ENCODE measurements at places on chromosomes 16 and 17.
A peak's percentile ranks its signal among the peaks of the same experiment; 100 is the strongest.

DNA sequence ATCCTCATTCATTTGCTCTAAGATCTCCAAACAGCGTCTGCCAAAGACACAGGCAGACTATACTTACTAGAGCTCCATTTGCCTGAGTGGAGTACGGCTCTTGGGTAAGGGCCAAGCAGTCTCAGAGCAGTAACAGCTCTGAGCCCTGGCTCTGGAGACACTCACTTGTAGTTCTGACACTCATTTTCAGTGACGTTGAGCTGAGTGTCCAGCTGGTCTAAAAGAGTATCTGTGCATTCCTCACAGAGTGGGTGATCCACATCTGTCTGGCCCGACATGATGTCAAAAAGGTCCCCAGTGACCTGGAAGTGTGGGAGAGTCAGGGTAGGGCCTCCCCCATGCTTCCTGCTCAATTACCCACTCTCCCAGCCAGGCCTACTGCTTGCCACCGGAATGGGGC is 5.7 kb downstream of the BECN1 start:
- DNase-seq, result no peak

- DNase-seq, result no peak
Observed at GRCh38 chr16:84633622-84634021, 14.7 kb upstream of the KLHL36 start.

- no peak for DNase-seq
Observed at GRCh38 chr17:41494524-41494923, 4.8 kb upstream of the KRT36 start.

DNA sequence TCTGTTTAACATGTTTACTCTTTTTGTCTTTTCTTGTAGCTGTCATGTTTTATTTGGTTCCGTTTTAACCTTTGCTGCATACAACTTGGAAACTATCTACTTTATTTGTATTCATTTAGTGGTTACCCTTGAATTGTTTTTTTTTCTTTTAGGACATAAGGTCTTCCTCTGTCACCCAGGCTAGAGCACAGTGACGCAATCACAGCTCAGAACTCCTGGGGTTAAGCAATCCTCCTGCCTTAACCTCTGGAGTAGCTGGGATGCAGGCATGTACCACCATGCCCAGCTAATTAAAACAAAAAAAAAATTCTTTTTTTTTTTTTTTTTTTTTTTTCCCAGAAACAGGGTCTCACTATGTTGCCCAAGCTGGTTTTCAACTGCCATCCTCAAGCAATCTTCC is 29.8 kb upstream of the USP43 start:
- no peak for DNase-seq

DNA sequence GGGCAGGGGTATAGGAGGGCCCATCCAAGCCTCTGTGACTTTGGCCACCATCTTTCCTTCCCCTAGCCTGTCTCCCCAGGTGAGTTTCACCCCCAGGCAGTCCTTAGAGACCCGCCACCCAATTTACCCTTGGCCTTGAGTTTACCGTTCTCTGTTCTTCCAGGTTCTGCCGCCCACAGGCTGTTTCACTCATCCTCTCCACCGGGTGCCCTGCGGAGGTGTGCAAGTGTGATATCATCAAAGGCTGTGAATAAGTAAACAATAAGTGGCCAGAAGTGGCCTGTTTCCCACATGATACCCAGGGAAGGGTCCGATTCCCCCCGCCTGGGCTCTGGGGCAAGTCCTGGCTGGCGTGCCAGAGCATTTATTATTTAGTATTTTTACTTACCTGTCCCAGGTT is 15.1 kb upstream of the TLCD3B start:
- no peak for DNase-seq

DNA sequence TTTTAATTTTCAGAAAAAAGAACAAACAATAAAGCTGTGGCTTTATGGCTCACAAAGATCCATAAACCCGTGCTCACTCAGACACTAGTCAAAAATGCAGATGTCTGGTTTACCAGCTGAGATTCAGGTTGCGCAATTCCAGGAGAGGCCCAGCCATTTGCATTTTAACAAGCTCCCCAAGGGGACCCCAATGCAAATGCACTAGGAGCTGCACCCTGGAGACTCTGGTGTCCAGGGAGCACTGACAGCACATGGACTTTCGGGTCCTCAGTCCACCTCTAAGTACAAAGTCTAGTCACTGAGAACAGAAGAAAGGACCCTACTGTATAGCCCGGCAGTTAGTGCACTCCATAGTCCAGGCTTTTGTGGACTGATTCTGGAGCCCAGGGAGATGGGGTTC is 326.3 kb downstream of the MAF start:
- DNase-seq, result no peak

- DNase-seq, result no peak
Observed at GRCh38 chr16:473046-474043, 47.9 kb downstream of the RAB11FIP3 start.

DNA sequence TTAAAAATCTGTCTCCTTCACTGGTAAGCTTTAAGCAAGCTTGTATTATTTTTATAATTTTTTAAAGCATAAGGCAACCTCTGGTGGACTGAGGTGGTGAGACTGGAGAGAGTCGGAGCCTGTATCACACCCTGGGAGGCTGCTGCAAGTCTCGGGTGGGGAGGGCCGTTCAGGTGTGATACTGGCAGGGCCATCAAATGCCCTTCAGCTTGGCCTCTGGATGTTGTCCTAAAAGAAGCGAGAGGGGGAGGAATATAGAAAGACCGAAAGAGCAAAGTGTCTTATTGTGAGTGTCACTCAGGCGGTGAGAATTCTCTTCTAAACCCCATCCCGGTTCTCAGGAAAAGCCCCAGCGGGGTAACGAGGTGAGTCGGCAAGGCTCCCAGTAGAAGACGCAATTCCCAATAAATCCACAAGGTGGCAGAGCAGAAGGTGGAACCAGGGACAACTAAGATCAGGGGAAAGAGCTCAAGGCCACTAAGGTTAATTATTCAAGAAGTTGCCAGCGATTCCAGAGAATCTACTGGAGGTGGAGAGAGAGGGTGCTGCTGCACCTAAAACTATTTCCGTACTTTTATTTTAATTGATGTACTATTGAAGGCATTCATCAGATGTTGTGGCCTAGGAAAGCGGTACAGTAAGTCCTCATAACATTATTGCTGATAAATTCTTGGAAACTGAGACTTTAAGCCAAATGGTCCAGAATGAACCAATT is 14.1 kb downstream of the C17orf67 start:
- peak; percentile 40 for DNase-seq

DNA sequence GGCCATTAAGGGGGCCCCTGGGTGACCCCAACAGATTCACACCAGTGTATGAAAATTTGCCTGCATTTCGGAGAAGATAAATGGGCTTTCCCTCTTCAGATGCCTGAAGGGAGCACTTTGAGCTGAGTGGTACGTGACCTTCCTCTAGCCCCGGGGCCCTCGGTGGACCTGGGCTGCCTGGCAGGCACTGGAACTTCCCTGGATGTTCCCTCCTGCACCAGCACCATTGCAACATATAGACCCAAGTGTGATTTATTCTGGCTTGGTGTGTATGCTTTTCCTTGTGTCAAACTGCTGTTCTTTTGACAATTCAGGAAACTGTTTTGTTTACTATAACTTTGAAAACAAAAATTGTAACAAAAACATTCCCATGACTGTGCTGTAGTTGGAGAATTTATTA is 93.8 kb downstream of the TNFRSF13B start:
- no peak for DNase-seq

GRCh38 chr17:73713136-73713535 is 68.9 kb upstream of the SDK2 start:
- no peak for DNase-seq

DNA sequence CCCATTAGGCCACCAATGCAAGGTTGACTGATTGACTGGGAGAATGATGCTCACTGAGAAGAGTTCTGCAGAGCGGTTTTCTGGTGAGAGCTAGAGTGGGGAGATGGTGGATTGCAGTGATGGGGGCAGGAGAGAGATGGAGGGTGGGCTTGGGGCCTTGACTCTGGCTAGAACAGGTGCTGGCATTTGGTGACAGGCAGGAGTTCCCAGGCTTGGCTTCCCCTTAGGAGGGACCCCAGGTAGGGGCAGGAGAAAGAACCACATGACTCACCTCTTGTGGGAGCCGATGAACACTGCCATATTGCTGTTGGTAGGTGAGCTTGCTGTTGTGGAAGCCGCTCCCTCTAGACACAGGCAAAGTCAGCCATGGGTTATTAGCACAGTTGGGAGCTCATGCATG is 8.0 kb downstream of the CD300LB start:
- DNase-seq, result no peak

DNA sequence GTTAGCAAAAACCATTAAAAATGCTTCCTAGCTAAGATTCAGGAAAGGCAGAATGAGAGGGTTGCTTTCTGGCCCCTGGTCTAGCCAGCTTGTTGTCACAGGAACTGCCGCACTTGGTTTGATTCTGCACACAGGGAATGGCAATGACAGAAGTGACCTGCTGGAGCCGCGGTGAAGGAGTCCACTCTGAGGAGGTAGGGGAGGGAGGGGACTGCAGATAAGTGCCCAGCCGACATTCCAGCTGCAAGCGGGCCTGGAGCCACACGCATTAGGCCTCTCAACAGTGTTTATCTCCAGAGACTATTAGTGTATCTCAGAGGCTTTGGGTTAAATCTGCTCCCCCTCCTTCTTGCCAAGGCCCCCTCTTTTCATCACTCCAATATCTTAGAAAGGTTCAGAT is 38.6 kb downstream of the CDRT15 start:
- DNase-seq, result no peak

GRCh38 chr16:57190136-57190535 is 4.0 kb downstream of the RSPRY1 start:
- DNase-seq, result no peak

DNA sequence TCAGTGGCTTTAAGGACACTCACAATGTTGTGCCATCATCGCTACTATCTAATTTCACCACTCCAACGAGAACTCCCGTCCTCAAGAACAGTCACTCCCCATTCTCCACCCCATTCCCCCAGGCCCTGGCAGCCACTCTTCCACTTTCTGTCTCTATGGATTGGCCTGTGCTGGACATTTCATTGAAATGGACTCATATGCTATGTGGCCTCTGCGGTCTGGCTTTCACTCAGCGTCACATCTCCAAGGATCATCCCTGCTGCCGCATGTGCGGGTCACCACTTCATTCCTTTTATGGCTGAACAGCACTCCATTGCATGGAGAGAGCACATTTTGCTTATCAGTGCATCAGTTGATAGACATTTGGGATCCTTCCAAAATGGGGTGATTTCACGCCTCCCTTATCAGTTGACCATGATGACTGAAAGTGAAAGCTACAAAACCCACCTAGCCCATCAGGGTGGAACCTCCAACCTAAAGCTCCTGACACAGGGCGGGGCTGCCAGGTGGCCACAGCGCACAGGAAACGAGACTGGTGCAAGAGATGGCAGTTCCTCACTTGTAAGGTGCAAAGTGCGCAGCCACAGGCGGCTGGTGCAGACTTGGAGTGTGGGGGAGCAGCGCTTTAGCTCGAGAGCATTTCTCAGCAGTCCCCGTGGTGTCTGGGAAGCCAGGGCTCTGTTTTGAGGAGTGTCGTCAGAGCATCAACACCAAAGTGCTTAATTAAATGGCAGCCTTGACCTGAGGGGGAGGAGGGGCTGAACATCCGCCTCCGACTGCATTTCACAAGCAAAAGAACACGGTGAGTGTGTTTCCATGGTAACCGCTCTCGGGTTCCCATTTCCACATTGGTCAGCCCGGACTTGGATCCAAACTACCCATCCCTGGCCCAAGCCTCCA is 23.8 kb downstream of the COTL1 start:
- no peak for DNase-seq

DNA sequence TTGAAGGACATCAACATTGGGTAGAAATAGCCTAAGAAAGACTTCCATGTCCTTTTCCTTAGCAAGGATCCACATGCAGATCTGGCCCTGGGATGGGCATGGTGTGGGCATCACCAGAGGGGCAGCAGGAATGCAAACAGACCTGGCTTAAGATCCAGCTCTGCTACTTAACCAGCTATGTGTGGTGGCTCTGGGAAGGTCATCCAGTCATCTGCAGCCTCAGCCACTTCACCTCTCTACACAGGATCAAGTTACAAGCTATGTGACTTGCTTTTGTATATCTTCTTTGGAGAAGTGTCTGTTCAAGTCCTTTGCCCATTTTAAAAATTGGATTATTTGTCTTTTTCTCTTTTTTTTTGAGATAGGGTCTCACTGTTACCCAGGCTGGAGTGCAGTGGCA is 13.5 kb upstream of the ADORA2B start:
- DNase-seq, result no peak

DNA sequence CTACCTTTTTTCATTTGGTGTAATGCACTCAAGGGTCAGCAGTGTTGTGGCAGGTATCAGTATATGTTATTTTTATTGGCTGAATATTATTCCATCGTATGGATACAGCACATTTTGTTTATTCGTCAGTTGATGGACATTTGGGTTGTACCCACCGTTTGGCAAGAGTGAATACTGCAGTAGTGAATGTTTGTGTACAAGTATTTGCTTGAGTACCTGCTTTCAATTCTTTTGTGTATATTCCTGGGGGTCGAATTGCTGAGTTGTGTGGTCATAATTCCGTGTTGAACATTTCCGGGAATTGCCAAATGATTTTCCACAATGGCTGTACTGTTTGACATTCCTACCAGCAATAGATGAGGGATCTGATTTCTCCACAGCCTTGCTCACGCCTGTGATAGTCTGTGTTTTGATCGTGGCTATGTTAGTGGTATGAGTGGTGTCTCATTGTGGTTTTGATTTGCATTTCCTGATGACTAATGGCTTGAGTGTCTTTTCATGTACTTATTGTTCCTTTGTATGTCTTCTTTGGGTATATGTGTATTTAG is 108.4 kb downstream of the OR1D5 start:
- no peak for DNase-seq

- DNase-seq, result no peak
Observed at GRCh38 chr17:65785109-65785508, 223.7 kb upstream of the AXIN2 start.

GRCh38 chr17:38926293-38927070 is 1.1 kb downstream of the LASP1NB start:
- no peak for DNase-seq

GRCh38 chr17:63792055-63792729 is 18.2 kb downstream of the DDX42 start:
- DNase-seq, result no peak

DNA sequence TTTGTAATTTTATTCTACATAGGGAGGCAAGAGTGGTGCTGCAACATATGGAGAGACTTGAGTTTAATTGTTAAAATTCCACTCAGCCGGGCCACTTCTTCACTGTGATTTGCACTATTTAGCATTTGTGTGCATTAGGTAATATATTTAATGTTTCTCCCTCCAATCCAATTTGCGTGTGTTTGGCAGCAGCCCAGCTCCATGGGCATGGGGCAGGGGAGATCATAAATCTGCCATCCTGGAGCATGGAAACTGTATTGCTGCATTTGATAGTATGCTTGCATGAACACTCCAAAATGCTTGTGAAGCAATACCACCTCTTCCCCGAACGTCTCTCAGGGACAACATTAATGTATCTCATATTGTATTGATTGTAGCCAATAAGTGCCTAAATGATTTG is 339.1 kb upstream of the RBFOX1 start:
- no peak for DNase-seq

Measured in COR-L47 (cell line).